NCI-H146 (cell line): ENCODE measurements at places on chromosomes 16 and 17.

DNA sequence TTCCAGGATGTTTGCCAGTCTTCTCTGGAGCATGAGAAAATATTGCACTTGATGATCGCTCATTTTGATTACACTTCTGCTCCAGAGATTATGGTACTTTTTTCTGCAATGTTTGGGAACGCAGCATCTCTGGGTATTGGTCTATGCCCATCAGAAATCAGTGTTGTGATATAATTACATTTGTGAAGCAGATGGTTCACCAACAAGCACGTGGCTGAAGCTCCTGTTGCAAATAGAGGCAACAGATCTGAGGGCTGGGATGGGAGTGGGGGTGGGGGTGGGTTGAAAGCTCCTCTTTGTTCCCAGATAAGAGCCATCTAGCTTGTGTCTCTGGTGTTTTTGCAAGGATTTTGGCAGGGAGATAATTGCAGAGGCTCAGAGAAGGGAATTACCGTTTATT, 252.3 kb downstream of the SHISA9 start:
- DNase-seq = no peak

- no peak for DNase-seq
These were observed 3.0 kb upstream of the ITGAX start for GRCh38 chr16:31351942-31352325.

DNA sequence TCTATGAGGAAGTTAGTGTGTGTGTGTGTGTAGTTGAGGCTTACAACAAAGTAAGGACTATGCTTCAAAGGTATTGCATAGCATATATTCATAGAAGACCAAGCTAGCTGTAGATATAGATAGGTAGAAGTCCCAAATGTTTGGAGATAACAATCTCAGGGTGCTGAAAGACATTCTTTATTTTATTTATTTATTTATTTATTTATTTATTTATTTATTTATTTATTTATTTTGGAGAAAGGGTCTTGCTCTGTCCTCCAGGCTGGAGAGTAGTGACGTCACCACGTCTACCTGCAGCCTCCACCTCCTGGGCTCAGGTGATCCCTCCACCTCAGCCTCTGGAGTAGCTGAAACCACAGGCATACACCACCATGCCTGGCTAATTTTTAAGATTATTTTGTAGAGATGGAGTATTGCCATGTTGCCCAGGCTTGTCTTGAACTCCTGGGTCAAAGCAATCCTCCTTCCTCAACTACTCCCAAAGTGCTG, 284.6 kb upstream of the KIF2B start:
- DNase-seq = no peak

DNA sequence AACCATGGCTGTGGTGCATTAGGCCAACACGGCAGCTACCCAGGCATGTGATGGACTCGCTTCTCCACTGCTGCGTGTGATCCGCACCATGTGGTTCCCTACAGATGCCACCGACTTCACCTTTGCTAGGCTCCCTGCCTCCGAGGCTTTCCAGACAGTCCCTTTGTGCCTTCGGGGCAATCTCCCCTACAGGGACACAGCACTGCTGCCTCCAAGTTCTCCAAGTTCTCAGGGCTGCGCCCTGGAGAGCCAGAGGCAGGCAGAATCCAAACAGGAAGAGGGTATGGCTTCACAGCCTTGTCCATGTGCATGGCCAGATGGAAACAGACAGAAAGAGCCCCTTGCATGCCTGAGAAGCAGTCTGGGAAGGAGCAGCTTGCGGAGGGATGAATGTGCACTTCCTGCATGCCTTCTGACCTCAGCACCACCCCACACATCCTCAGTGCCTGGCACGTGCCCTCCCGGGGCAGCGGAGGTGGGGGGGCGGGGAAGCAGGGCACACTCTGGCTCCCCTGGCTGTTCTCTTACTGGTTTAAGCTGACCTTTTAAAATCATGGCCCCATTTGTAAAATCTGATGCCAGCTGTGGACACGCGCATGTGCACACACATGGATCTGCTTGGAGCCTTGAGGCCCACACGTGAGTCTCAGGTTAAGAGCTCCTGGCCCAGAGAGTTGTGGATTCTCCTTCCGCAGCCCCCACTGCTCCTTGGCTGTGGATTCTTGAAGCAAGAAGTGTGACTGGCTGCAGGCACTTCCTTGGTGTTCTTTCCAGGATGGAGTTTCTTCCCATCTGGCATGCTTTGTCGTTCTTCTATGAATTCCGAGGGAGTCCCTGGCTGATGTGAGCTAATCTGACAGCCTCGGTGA, 55.3 kb upstream of the MTSS2 start:
- DNase-seq = no peak

GRCh38 chr17:51481370-51481769, 221.0 kb downstream of the UTP18 start:
- DNase-seq = no peak

- no peak for DNase-seq
These were observed 55.9 kb downstream of the TMEM100 start for GRCh38 chr17:55666806-55667205.

- no peak for DNase-seq
These were observed 113.6 kb downstream of the SNX29 start for GRCh38 chr16:12090151-12090530.

DNA sequence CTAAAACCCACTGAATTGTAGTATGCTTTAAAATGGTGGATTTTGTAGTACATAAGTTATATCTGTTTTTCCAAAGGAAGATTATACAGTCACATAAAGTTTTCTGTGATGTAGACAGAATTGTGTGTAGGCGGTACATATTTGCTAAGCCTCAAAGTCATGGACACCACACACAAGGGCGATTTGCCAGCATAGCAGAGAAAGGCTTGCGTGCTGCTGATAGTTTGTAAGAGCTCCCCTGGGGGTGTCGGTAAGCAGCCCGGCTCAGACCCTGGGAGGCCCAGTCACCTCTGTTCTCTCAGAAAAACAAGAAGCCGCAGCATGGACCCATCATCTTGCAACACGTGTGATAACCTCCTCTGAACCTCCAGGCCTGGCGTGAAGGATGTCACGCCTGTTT, 38.3 kb upstream of the AKTIP start:
- peak; percentile 80 for DNase-seq

DNA sequence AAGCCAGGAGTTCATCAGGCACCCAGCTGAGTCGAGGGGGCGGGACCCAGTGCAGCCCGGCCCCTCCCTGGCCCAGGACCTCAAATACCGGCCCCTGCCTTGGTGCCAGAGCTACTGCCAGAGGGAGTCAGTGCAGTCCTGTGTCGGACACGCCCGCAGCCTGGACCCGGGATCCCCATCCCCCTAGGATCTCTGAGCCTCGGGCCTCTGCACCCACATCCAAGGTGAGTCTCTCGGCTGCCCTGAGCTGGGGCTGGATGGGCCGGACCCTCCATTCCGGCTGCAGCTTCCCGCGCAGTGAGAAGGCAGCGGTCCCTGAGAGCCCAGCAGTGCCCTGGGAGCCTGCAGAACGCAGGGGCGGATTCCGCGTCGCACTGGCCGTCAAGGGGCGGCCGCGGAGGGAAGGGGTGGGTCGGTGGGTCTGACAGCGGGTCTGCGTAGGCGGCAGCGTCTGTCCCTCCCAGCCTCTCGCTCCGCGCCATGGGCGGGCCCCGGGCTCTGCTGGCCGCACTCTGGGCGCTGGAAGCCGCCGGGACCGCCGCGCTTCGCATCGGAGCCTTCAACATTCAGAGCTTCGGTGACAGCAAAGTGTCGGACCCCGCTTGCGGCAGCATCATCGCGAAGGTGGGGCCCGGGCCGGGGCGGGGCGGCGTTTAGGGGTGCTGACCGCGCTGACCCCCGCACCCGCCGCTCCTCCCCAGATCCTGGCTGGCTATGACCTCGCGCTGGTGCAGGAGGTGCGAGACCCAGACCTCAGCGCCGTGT, at the start of gene DNASE1L2:
Gene DNASE1L2 (plus strand): TSS at position 108 of the 765 bp plus-strand sequence. CDS start 373 bp downstream, at position 481.
- peak; percentile 53 for DNase-seq

- DNase-seq = no peak
These were observed 20.2 kb upstream of the GUCY2D start for GRCh38 chr17:7982173-7982572.

GRCh38 chr16:66273644-66274334, 92.7 kb upstream of the CDH5 start:
- DNase-seq = no peak

- DNase-seq = peak; percentile 21
These were observed 86.1 kb downstream of the ZDHHC7 start for GRCh38 chr16:84925092-84925772.

DNA sequence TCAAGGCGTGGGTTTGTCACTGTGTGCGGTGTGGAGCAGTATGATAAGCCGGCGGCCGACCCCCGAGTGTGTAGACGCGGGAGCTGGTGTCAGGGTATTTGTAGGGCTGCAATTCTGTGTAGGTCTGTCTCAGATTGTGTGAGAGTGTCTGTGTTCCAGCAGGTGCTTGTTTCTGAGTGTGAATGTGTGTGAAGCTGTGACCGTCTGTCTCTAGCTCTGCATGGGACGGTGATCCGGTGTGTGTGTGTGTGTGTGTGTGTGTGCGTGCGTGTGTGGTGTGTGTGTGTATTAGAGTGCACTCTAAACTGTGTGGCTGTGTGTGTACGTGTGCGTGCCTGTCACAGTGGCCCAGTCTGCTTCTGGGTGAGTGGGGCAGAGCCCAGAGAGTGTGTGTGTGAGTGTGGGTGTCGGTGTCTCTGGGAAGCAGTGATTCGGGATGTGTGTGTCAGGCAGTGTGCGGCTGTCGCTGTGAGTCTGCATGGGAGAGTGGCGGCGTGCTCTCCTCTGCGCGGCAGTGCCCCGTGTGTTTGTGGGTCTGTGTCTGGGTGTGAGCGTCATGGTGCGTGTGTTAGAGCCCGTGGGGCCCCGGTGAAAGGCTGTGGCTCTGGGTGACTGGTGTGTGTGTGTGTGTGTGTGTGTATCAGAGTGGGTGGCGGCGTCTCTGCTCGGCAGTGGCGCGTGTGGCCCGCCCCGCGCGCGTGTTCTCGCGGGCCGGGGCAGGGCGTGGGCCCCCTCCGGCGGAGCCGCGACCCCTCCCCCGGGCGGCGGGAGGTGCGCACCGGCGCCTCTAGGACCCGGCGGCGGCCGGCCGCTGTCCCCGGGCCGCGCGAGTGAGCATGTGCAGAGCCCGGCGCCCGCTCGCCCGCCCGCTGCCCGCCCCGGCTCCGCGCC, at the start of gene WSCD1:
Gene WSCD1 (plus strand): TSS at position 841 of the 891 bp plus-strand sequence. CDS start 10,280 bp downstream, outside the sequence.
- peak; percentile 64 for DNase-seq

DNA sequence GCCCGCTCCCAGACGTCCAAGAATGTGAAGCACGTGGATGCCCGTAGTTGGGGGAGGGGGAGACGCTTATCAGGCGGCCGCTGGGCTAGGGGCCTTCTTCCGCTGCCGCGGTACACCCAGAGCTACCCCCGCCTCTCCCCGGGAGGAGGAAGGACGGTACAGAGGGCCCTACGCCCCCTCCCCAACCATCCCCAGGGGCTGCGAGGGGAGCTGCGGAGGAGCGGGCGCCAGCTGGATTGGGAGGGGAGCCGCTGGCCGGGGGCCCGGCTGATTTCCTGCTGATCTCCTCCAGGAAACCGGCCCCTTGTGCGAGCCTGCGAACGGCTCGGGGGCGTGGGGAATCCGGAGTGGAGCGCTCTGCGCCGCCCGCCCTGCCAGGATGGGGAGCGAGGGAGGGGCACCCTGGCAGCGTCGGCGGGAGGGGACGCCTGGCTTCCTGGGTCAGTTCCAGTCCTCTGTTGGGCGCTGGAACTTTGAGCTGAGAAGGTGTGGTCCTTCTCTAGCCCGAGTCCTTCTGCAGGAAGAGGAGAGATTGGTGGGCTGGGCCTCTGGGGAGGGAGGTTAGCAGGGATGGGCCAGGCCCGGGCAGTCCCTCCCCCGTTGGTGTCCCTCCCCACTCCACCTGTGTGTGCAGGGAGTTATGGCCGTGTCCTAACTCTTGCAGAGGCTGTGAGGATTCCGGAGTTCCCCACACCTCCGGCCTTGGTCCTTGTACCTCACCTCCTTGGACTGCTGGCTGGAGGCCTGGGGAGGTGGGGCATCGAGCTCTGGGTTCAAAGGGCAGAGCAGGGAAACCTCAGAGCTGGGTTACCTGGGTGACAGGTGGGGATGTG, 19.2 kb downstream of the GJD3 start:
- peak; percentile 72 for DNase-seq

- no peak for DNase-seq
These were observed 111.4 kb upstream of the CDC42EP4 start for GRCh38 chr17:73423159-73423715.

DNA sequence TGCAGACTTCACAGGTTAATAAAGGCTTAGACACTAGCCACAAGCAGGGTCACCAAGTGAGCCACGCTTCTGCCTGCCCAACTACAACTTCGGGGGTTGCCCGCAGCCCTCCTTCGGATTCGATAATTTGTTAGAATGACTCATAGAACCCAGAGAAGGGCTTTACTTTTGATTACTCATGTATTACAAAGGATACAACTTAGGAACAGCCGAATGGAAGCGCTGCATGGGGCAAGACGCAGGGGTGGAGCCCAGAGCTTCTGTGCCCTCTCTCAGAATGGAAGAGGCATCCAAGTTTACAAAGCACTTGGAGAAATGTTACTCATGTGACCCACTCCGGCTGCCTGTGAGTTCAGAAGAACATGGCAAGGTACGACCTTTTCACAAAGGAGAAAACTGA, 7.5 kb upstream of the CDH5 start:
- DNase-seq = no peak

DNA sequence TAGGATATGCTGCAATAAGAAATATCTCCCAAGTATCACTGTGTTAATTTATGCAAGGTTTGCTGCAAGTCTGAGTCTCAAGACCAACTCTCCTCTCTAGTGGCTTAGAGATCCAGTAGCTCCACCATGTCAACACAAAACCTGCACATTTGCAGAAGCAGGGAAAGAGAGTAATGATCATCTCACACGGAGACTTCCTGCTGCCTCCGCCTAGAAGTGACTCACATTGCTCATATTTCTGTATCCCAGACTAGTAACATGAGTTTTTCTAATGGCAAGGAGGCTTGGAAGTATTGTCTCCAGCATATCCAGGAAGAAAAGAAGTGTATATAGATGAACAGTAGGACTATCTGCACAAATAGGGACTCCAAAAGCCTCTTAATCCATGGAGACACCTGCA, 15.0 kb upstream of the IRX6 start:
- DNase-seq = no peak

- no peak for DNase-seq
These were observed 25.6 kb downstream of the ITGB3 start for GRCh38 chr17:47279062-47279801.

DNA sequence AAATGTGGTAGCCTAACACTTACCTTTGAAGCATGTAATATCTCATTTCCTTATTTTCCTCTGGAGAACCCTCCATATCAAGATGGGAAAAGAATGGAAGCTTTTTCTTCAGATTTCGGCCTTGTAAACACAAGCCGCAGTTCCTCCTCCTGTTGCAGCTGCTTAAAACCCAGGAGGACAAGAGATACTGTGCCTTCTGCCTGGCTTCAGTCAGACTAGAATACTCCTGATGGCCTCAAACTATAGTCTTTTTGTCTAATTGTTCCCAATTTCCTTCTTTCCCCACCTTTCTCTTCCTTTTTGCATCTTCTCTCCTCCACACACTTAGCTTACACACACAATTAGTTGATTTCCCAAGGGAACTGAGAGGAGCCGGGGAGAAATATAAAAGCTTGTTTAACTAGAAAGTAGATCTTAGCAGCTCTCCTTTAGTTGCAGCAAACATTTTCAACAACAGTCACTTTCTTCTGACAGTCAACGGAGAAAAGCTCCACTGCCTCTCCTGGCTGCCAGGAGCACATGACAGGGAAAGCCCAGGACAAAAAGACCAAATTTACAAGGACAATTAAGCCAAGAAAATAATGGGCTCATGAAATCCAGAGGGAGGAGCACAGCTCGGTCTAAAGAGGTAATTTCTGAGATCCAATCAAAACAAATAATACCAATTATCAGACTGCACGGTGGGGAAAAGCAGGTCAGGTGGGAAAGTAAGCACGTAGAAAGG, 76.4 kb upstream of the C17orf78 start:
- DNase-seq = peak; percentile 71
